ENCODE measurements at places on chromosomes 12 and 14.

- no peak for DNase-seq
Observed at GRCh38 chr12:106790020-106790419, 15.5 kb downstream of the RIC8B start.

- peak; percentile 92 for DNase-seq
Observed at GRCh38 chr12:26523708-26524150, 309.3 kb downstream of the ITPR2 start.

DNA sequence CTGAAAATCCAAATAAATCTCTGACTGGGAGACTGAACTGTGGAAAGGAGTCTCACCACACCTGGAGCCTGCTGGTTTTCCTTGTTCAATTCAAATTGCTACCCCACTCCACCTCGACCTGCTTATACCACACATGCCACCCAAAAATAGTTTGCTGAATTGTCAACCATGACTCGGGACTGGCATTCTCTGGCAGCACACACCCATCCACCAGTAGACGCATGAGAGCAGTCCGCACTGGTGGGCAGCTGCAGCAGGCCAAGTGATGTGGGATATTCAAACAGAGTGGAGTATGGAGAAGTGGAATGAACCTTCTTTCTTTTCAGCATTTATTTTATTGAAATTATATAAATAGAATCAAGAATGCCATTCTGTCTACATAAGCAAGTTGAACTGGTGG is 38.7 kb upstream of the SYCP3 start:
- DNase-seq, result no peak

DNA sequence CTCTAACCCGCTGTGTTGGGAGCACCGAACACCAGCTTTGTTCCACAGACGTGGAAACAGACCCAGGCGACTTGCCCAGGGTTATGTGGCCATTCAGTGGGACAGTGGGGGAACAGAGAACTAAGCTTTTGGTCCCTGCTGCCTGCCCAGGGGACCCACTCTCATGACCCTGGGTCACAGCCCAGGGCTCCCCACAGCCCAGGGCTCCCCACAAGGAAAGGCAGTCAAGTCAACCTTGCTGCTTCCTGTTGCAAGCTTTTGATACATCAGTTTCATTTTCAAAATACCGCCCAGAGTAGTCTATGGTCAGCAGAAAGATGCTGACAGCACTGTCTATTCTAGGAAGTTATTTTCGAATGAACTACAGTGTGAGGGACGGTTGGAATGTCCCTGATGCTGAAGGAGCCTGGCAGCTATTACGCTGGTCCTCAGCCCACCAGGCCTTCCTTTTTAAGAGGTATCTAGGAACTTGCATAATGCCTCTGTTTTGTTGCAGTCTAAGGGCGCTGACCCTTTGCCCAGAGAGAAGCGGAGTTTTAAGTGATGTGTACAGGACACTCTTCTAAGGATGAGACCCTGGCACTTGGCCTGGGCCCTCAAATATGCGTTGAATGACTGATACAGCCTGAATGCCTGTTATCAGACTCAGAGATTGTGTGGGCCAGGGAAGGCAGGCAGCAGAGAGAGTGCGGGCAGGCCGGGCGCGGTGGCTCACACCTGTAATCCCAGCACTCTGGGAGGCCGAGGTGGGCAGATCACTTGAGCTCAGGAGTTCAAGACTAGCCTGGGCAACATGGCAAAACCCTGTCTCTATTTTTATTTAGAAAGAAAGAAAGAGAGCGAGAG is 12.6 kb upstream of the TTC7B start:
- no peak for DNase-seq

DNA sequence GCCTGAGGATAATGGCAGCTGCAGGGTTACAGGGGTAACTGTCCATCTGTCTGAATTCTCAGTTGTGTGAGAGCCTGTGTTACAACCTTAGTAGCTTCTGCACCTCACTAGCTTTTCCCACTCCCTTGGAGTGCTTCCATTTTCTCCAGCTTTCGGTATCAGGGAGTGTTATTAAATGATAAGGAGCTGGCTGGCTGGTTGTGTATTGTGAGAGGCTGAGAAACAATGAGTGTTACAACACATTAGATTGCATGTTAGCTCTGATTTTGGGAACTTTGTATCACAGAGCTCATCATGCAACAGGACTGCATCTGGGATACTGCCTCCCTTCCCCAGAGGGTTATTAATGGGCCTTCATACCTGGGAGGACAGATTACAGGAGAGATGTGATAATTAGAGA is 723.7 kb downstream of the DIO2 start:
- DNase-seq, result no peak
